Right cardiac atrium (tissue), 5 donors: ENCODE measurements at places on chromosomes 2 and 18.

DNA sequence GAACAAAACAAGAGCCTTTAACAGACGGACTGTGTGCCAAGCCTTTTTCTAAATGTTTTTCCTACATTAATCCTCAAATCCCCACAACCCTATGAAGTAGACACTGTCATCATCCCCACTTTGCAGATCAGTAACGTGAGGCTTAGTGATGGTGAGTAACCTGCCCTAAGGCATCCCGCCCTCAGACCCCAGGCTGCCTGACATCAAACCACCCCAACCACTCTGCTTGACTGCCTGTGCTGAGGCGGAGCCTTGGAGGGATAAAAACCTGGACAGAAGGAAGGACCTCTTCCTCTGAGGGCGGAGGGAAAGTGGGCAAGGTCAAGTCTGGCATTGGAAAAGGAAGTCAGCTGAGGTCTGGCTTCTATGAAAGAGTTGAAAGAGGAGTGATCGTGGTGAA, 104.6 kb downstream of the SP3 start:
- no peak for DNase-seq

GRCh38 chr2:231383416-231384108, 11.9 kb upstream of the B3GNT7 start:
- no peak for DNase-seq

DNA sequence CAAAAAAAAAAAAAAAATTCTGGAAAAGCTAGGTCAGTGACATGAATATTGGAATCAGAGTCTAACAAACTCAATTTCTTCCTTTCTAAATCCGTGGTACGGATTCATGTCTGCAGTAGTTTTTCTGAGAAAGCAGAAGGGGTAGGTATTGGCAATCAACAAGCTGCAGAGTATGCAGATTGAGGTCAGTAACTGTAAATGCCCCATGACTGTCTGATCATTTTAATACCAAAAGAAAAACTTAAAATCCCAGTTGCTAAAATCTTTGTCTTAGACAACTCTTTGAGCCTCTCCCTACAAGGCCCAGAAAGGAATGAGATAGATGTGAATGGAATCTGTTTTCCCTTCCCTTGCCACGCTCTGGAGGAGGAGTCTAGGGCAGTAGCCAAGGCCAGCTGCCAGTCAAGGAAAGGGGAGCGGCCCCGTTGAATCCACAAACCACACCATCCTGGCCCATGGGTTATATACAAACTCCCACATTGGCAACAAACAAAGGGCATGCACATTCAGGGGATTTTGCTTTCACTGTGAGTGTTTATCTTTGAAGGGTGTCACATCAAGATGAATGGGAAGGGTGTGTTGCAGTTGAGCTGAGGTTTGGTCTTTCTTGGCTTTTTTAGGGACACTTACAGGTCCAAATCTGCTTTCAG, 6.1 kb upstream of the CASP8 start:
- peak; percentile 64 for DNase-seq

DNA sequence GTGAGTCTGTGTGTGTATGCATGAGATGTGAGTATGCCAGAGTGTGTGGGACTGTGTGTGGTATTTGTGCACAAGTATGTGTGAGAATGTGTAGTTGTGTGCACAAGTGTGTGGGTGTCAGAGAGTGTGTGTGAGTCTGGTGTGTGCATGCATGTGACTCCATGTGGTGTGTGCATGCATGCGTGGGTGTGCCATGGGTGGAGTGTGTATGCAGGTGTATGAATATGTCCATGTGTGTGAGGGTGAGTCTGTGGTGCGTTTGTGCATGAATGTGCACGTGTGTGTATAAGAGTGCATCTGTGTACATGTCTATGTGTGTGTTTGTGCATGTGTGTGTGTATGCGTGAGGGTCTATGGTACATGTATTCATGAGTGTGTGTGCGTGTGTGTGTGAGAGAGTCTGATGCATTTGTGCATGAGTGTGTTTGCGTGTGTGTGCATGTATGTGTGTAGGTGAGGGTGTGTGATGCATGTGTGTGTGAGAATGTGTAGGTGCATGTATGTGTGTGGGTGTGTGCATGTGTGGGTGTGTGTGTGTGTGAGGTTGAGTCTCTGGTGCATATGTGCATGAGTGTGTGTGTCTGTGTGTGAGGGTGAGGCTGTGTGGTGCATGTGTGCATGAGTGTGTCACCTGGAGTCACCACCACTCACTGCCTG, 226.8 kb downstream of the LDLRAD4 start:
- no peak for DNase-seq

GRCh38 chr2:222311978-222312738, 13.4 kb upstream of the PAX3 start:
- no peak for DNase-seq

DNA sequence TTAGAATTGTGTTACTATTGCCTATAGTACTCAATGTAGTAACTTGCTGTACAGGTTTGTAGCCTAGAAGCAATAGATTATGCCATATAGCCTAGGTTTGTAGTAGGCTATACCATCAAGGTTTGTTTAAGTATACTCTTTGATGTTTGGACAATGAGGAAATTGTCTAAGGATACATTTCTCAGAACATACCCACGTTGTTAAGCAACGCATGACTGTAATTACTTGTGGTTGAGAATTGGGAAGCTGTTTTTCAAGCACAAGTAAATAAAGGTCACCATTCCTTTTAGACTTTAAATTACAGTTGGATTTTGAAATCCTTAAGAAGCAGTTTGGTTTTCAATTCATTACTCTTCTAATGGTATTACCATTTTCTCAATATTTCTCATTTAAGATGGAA, 89.8 kb upstream of the KCNH7 start:
- DNase-seq: no peak

GRCh38 chr2:168722592-168722991, 79.8 kb upstream of the NOSTRIN start:
- DNase-seq: no peak

GRCh38 chr2:219131327-219131726, 29.3 kb downstream of the NHEJ1 start:
- no peak for DNase-seq

GRCh38 chr2:216804357-216805350, 55.2 kb downstream of the TNP1 start:
- peak; percentile 75 for DNase-seq

GRCh38 chr2:77977471-77978063, 455.4 kb upstream of the LRRTM4 start:
- DNase-seq: no peak

DNA sequence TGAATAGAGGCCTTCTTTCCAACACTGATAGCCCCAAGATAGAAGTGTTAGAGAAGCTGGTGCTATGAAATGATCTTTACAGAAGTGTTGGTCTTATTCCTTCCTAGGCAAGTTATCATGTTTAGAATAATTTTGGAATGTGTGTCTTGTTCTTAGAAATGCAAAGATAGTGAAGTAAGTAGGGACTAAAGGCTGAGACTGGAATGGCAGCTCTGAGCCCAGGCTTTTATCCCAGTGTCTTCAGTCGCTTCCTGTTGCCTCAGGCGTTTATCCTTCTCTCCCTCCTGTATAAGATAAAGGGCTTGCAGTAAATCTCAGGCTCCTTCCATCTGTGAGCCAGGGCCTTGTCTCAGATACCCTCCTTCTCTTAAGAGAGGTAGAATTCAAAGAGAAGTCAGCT, 218.1 kb downstream of the TPGS2 start:
- no peak for DNase-seq

DNA sequence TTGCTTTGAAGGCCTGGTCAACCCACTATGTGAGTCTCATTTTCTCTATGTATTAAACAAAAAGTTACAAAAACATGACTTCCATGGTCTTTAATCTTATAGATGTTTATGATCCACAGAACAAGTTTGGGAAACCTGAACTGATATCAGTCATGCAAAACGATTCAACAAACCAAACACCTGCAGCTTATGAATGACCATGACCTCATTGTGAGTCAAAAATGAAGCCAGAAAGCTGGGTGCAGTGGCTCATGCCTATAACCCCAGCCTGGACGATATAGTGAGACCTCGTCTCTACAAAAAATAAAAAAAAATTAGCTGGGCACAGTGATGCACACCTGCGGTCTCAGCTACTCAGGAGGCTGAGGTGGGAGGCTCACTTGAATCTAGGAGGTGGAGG, 270.4 kb upstream of the CCDC68 start:
- no peak for DNase-seq

DNA sequence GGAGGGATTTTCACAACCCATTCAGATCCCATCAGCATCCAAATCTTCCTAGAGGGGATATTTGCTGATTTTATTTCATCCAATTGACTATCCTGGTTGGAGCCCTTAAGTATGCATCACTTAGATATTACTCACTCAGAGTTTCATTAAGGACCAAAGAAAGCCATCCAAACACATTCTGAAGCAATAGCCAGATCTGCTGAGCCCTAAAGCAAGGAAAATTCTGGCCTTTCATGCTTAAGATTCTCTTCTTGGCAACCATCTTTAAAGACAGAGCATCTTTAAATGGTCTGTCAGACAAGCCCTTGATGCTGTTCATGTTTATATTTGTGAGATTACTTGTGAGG, 40.9 kb upstream of the C1D start:
- no peak for DNase-seq

DNA sequence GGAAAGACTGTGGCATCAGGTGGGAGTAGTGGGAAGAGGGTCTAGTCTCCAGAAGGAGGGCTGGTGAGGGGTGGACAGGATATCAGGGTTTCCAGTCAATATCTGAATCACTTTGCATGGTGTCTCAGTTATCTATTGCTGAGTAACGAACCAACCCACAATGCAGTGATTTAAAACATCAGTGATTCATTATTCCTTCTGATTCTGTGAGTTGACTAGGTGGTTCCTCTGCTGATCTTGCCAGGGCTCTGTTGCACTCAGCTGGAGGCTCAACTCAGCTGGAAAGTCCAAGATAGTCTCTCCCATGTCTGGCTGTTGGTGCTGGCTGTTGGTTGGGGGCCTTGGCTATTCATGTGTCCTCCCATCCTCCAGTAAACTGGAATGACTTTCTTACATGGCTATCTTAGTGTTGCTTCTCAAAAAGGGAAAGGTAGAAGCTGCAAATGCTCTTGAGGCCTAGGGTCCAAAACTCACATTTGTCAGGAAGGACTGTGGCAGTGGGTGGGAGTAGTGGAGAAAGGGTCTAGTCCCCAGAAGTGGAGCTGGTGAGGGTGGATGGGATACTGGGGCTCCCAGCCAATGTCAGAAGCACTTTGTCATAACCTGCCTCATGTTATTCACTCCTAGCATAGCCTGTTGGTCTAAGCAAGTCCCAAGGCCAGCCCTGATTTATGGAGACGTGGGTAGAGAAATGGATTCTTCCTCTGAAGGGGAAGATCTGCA, 13.9 kb downstream of the IL1F10 start:
- no peak for DNase-seq

- DNase-seq: no peak
Measured at GRCh38 chr2:147231607-147232006, 613.2 kb upstream of the ACVR2A start.

DNA sequence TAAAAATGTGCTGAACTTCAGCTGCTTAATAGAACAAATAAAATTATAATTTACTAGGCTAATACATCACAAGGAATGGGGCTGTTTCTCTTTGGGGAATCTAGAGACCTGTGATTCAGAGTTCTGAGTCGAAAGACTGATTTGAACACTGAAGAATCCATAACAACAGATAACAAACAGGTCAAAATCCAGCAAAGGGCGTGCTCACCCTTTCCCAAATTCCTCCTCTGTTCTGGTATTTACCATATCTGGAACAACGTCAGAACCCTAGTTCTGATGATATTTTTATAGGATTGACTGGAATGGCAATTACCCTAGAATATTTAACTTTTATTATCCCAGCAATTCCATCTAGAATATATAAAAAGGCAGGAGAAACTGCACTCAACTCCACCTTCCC, 66.0 kb upstream of the ITGA6 start:
- DNase-seq: no peak

DNA sequence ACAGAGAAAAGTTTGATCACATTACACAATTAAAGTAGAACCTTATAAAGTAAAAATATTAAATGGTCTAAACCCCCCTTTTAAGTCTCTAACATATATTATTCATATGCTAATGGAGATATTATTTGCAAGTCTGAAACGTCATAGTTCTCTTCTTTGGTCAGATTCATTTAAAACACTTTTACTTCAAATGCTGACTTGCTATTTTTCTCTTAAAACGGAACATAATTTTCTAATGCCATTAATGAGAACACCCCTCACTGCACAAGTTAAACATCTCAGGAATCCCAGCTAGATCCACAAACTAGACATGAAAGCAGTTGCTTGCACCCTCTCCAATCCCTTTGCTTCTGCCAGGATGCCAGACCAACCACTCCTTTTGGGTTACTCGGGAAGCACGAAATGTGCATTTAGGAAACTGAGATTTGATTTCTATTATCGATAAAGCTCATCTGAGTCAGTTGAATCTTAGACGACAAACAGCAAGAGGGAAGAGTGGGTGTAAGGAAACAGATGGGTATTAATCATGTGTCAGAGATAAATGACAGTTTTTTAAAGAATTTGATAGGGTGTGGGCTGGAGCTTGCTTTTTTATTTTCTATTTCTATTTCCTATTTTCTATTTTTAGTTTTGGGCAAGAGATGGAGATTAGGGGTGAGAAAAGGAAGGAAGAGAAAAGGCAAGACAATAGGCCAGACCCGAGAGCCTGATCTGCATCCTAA, 1.5 kb downstream of the ADD2 start:
- DNase-seq: no peak

DNA sequence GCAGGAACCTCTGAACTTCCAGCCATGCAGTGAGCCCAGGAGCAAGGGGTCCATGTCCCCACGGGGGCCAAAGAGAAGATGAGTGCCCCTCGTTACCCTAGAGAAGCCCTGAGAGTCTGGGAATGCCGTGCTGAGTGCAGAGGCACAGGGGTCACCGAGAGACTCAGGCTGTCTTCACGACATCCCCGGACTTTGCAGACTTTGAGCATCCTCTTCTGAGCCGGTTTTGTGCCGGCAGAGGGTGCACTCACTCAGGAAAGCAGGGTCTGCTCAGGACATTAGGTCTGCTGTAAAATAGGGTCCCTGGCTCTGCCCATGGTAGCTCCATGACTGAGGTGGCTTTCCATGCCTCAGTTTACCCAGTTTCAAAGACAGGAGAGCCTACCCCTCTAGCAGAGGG, 71.0 kb downstream of the GALNT14 start:
- no peak for DNase-seq

GRCh38 chr2:232697807-232698110, 628 bp downstream of the GIGYF2 start:
- no peak for DNase-seq

GRCh38 chr2:172403402-172403801, 24.0 kb upstream of the ITGA6 start:
- no peak for DNase-seq

GRCh38 chr18:65906621-65907034, 155.8 kb downstream of the CDH7 start:
- no peak for DNase-seq

GRCh38 chr2:170643346-170643745, 71.8 kb upstream of the SP5 start:
- DNase-seq: no peak

GRCh38 chr2:65431421-65432226, 775 bp downstream of the SPRED2 start:
- DNase-seq: peak; percentile 74
